ENCODE measurements at places on chromosomes 12 and 14.
A peak's percentile ranks its signal among the peaks of the same experiment; 100 is the strongest.

DNA sequence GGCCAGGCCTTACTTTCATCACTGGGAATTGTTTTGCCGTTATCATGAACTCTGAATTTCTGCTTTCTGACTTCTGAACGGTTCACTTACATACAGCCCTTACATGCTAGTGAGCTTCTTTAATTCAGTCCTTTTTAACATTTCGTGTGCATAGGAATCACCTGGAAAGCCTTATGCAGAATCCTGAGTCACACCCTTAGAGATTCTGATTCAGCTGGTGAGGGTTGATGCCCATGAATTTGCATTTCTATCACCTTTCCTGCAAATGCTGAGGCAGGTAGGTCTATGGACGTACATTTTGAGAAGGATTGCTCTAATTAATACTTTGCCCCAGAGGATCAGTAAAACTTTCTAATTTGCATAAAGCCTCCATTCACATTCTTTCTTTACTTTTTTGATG is 44.0 kb downstream of the PPHLN1 start:
- no peak for DNase-seq

DNA sequence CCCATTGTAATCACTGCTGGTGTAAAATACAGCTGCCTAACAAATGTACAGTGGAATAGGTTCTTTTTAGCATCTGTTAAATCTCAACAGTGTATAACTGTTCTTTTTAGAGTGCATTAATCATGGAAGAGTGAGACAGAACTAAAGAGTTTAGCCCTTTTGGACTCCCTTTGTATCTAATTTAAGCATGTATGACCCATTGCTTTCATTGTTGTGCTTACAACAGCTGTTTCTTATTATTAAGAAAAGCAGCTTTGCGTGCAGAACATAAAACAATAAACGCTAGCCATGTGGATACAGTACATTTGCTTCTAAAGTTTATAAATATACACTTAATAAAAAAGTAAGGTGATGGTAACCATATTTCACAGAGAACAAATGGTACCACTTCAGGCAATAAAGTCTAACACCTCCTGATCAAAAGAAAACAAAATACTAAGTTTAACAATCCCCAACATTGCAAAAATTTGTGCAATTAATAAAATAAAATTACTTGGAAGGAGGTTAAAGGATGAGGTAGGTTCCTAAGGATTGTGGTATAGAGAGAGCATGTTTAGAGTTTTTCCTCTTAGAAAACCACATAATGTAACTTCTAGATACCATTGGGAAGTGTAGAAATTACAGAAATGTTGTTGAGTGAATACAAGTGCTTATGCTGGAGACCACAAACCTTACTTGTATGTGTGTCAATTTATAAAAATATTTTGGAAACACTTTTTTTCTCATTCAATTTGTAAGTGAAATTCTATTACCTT is 448.7 kb downstream of the SLC6A15 start:
- DNase-seq = no peak

DNA sequence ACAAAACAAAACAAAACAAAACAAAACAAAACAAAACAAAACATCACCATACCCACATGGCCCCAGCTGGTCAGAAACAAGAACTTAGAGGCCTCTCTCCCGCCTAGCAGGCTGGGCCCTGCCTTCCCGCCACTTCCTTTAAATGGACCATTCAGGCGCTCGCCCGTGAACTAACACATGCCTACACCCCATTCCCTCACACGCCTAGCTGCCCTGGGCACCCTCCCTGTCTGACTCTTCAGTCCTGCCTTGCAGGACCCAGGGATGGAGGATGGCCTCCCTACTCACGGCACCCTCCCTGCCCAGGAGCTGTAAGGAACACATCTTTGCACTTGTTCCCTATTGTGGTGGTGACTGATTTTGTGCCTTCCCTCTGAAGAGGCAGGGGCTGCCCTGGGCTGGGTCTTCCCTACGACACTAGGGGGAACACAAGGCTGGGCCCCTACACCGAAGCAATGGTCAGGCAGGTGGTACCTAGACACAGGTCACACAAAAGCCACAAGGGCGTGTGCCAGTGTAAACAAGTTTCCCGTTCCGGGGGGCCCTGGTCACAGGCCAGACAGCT is 21.5 kb downstream of the P2RX2 start:
- no peak for DNase-seq

- DNase-seq = peak; percentile 60
Observed at GRCh38 chr12:70719672-70720420, 82.6 kb upstream of the PTPRB start.

DNA sequence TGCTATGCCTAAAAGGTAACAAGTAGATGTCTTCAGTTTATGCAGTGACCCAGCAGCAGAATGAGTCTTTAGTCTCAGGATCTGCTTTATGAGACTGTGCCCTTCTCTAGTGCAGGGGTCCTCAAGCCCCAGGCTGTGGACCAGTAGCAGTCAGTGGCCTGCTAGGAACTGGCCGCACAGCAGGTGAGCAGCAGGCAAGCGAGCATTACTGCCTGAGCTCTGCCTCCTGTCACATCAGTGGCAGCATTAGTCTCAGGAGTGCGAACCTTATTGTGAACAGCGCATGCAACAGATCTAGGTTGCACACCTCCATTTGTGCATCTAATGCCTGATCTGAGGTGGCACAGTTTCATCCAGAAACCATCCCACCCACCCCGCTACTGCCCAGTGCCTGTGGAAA is 38.4 kb downstream of the LRP6 start:
- no peak for DNase-seq

DNA sequence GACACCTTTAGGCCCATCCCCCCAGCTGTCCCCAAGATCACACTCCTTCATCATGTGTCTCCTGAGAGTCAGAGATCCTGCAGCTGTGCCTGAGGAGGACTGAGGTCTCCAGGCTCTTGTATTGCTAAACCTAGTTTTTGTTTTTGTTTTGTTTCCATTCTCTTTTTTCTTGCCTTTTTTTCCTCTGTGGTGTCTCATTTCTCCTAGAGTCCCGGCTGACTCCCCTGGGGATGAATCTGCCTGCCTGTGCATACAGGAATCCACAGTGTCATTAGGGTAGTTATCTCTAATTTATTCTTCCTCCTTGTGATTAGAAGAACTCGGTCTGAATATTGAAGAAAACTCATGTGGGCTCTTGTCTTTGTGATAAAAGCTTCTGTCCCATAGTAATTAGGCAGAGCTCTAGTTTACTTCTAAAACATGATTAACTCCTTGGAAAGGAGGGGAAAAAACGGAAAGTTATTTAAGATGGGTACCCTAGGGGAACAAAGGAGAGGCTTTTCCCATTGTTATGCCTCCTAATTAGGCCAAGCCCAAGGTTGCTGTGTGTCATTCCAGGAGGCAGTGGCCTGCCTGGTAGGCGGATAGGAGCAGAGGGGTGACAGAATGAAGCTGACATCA is 343.2 kb downstream of the ZFP36L1 start:
- no peak for DNase-seq

- DNase-seq = no peak
Observed at GRCh38 chr14:26213846-26214575, 383.8 kb downstream of the NOVA1 start.

DNA sequence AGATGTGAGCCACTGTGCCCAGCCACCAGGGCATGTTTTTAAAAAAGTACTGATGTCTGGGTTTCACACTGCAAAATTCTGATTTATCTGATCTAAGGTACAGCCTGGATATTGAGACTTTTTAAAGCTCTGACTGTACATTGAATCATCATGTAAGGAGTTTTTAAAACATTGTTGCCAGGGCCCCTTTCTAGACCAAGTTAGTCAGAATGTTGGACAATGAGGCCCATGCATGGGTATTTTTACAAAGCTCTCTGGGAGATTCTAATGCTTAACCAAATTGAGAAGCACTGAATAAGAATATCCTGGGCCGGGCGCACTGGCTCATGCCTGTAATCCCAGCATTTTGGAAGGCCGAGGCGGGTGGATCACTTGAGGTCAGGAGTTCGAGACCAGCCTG is 16.7 kb downstream of the TMEM19 start:
- DNase-seq = no peak

DNA sequence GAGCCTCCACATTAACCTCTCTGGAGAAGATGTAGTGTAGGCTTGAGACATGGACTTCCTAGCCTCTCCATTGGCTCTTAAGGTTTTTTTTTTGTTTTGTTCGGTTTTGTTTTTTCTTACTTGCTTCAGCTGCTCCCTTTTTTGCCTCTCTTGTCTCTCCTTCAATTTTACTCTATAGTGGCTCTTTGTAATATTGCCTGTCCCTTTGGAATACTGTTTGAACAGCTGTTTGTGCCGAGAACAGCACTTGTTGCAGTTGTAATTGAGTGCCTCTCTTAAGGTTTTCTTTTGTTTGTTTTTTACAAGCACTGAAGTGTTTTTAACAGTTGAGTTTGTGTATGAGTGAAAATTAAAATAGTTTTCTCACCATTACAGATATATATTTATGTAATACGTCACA is 567.7 kb downstream of the LRFN5 start:
- DNase-seq = no peak

DNA sequence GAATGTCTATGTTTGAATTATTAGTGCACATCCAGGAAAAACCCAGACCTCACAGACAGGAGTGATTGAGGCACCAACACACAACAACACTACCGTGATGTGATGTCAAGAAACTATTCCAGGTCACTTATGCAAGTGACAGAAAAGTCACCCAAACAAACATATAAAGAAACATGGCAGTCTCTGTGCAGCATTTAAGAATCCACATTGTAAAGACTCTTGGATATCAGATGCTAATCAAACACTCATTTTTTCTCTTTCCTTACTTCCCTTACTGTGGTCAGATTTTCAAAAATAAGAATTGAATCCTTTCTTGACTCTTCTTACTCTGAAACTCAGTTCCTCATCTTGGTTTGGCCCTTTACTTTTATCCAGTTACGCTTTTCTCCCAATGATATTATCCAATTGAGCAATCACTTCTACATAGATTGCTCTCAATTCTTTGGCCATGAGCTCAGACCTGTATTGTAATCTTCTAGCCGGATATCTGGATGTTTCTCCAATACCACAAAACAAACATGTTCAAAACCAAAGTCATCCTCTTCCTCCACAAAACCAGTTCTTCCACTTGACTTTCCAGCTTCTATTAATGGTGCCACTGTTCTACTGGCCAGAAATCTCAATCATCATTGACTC is 115.4 kb downstream of the DUSP6 start:
- no peak for DNase-seq

GRCh38 chr14:101187816-101188570 is 284.5 kb upstream of the RTL1 start:
- DNase-seq = no peak

- no peak for DNase-seq
Observed at GRCh38 chr12:106082216-106083175, 56.3 kb downstream of the NUAK1 start.

DNA sequence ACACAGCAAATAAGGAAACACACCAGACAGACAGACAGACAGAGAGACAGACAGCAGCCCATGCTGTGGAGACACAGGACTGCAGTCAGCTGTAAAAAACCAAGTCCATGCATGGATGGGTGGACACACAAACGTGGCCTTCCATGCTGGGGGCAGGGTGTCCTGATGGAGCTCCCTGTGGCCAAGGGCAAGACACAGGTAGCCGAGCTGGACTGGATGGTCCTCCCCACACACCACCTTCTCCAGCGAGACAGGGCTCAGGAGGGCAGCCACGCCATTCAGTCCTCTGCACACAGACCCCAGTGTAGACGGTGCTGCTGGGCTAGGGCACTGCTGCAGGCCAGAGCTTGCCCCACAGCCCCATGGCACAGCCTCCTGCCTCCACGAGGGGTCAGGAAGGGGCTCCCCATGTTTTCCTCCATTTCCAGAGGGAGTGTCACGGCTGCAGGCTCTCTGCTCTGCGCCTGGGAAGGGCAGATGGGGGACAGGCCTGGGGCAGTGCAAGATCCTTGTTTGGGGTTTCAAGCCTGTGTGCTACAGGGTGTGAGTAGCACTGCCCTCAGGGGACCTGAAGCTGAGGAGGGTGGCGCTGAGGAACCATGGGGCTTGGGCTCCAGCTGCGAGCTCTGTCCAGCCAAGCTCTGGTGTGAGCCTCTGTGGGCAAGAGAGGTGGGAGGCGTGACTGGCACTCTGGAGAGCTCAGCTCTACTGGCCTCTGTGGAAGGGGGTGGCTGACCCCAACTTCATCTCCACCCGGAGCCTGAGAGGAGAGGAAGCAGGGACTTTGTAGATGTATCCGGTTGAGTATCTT is 67.9 kb downstream of the GALNT9 start:
- no peak for DNase-seq

DNA sequence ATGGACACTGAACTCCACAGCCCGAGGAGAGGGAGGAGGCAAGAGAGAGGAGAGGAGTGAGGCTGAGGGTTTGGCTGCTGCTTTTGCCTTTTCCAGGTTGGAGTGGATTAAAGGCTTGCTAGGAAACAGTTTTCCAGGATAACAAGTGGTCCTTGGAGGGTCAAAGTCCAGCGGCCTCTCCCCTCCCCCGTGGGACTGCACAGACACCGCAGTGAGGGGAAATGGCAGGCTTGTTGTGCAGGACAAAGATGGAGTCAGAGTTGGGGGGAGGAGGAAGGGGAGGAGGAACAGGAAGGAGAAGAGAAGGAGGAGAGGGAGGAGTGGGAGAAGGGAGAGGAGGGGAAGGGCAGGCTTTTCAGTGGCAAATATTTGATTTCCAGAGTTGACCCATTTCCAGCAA is 245.5 kb downstream of the RBM19 start:
- DNase-seq = no peak

GRCh38 chr14:50123062-50123461 is 6.7 kb upstream of the VCPKMT start:
- no peak for DNase-seq

DNA sequence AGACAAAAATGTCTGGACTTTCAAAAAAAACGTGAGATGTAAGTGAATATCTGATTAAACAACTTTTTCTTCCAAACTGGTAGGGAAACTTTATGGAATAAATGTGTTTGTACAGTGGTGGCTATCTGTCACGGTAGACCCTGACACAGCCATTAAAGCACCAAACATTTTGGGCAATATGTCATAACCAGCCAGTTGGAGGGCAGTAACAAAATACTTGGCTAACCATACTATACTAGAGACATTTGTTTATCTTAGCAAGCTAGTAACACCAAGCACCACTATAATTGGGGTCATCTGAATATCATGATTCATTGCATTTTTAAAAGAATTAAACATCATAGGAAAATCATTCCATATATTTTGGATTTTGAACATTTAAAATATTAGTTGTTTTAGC is 6.0 kb upstream of the MYF6 start:
- no peak for DNase-seq

GRCh38 chr14:44700184-44700583 is 193.1 kb upstream of the FSCB start:
- DNase-seq = no peak

DNA sequence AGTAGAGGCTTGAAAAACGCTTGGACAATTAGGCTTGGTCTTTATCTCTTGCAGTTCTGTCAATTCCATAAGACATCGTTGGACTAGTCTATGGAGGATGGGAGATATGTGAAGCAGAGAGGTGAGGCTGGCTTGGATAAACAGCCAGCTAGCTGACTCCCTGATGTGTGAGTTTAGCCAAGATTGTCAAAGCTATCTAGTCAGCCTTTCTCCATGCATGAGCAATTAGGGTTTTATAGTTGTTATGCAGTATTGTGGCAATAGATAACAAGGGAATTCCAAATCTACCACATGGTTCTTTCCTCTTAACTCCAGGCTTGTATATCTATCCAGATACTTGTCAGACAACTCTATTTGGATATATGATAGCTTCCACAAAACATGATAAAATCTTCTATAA is 153.6 kb upstream of the NRXN3 start:
- DNase-seq = no peak
